ENCODE measurements at places on chromosomes 7 and 10. TPM values are rescaled to one million over a fixed set of nuclear protein-coding genes. Genes with fewer than 3 reads are reported as not detected.

Gene SORBS1
- total RNA-seq = 6.2 TPM

Gene PRKCQ
- 13.6 TPM for total RNA-seq

Gene LMOD2
- total RNA-seq = 0.13 TPM

Gene CCL24
- total RNA-seq = 0.45 TPM

Gene C10orf53
- not detected for total RNA-seq

Gene HTR5A
- not detected for total RNA-seq

Gene PIK3AP1
- 1.4 TPM for total RNA-seq

Gene PPP1R17
- total RNA-seq = not detected

Gene ZNF22
- total RNA-seq = 52.9 TPM

Gene ASAH2
- total RNA-seq = 11.8 TPM

Gene H2BK1
- not detected for total RNA-seq

Gene C10orf67
- not detected for total RNA-seq

Gene SLC16A9
- total RNA-seq = 2.1 TPM

Gene GIMAP8
- total RNA-seq = not detected

Gene KIF11
- 30.1 TPM for total RNA-seq

All from K562 (cell line).